ENCODE measurements at places on chromosomes 5 and 9.

DNA sequence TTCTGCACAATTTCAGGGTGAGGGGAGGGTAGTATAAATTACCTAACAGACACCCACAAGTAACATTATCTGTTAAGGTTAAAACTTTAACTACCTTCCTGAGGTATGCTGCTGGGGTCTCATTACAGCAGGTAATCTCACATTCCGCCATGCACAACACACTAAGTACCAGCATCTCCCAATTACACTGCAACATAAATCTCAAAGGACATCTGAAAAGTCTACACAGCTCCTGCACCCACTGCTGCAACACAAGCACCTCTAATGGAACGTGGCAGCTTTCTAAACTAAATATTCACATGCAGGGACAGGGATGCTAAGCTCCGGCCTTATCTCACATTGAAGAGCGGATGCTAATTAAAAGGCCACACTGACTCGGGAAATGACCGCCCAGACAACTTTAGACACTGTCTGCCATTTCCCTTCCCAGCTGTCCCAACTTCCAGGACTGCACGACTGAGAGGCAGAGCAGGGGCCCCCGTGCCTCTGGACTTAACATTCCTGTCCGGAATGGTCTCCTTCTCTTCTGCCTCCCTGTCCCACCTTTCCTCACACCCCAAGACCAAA, 45.9 kb downstream of the PSMB7 start:
- DNase-seq: no peak

GRCh38 chr9:124267271-124267807, 9.6 kb downstream of the NEK6 start:
- peak; percentile 29 for DNase-seq

DNA sequence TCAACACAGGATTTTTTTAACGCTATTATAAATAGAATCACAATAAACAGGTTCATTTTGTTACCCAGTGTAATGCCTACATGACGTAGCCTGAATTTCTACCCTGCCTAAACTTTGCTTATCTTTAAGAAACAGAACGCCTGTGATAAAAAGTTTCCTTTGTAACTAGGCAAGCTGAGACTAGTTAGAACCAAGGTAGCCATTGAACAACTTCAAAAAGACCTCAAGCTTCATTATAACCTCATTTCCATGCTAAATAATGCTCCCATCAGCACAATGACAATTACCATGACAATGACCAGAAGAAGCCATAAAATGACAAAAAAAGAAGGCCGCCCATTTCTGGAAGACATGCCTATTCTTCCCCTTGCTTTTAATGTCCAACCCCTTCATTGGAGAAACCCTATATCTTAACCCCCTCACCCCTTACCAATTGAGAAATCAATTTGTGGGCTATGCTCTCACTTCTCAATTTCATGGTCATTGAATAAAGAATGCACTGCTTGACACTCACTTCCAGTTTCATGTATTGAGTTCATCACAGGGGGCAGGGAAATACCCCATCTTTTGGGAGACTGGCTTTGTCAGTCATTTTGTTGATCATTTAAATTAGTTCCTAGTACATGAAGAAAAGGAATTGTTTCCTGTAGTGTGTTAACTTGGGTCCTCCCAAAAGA, 276.8 kb downstream of the MCTP1 start:
- DNase-seq: no peak

DNA sequence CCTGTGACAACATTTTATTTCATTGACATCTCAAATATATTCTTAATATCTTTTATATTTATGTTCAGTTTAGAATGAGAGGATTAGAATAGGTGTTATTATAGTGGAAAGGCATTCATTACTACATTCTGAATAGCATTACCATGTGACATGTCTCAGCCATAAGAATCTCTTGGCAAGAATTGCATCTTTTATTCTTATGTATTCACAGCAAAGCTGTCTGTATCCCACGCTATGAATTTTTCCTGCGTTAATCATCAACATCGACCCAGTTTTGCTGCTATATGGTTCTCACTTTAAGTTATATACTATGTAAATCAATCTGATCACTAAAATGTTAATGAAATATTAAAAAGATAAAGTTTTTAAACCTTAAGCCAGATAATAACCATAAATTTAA, 248.6 kb downstream of the TMEM232 start:
- no peak for DNase-seq

DNA sequence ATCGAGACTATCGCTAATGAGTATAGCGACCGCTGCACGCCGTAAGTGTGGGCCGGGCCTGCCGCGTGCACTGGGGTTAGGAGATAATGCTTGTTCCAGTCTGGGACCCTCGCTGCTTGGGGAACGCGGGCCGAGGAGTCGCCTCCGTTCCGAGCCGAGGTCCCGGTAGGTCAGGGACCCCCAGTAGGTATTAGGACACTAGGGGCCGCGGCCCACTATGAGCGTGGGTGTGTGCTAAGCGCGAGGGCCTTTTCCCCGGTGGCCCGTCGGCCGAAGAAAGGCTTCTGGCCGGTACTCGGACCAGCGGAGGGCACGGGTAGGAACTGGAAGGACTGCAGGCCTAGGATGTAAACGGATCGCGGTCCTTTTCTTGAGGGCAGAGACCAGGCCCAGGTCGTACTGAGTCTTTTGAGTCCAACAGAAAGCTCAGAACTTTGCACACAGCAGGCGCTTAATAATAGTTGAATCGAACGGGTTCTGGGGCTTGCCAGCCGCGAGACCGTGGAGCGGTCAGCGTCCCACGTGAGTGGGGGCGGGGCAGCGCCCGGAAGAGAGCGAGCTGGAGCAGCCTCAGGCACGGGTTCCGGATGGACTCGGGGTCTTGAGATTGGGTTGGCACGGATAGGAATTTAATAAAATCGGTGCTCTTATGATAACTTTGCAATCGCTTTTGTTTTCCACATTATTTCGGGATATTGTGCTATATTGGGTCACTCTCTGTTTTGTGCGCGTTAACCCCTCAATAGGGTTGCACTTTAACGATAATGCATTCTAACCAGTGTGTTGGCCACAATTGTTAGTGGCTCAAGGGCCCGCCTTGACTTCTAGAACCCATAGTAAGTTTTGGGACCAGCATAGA, 733 bp downstream of the HSPA4 start:
- DNase-seq: peak; percentile 25

GRCh38 chr5:172659909-172660628, 19.0 kb downstream of the NEURL1B start:
- DNase-seq: peak; percentile 88

DNA sequence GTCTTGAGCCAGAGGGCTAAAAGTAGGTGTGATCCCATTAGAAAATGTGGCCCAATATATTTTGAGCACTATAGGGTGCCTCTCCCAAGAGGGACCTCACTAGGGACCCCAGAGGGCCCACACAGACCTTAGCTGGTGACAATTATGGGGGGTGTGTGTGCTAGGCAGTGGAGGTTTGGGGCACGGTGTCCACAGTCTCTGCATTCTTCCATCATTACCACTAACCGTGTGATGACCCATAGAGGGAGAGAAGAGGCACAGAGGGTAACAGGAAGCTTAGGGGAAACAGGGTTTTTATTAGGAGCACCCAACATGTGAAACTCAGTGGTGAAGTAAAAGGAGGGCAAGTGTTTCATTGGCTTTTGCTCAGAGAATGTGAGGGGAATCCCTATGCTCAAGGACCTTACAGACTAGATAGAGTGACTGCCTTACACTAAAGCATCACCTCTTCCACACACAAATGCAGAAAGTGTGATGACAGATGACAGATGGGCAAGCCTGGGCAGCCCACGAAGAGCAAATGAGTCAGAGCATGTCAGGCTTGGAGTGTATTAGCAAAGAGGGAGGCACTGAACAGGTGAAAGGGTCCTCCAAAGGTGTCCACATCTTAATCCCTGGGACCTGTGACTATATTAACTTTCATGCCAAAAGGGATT, 2.5 kb upstream of the ACTL7A start:
- no peak for DNase-seq

DNA sequence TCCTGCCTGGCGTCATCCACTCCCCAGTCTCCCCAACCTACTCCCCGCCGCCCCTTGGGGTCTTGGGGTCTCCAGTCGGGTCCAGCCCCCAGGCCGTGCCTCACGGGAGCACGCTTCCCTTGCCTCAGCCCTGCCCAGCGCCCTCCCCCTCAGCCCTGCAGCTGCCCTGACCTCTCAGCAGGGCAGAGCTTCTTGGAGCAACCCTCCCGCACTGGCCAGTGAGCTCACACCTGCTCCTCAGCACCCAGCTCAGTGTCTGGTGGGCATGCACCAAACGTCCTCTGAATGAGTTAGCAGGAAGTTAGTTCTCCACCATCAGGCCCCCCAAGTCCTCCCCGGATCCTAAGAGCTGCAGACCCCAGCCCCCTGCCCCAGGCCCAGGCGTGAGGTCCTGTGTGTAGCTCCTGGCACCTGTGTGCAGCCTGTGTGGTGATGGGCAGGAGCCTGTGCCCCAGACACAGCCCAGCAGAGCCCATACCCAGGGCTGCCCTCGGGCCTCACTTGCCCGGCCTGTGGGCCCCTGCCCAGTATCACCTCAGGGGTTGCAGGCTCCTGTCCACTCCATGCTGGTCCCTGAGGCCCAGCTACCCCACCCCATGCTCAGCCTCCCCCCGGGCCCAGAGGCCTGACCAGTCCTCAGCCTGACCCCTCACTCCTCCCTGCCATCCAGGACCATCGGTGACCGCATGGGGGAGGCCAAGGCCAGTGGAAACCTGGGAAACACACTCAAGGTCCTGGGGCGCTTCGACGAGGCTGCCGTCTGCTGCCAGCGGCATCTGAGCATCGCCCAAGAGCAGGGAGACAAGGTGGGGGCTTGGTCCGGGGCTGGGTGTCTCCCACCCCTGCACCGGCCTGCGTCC, 8.2 kb downstream of the GPSM1 start:
- no peak for DNase-seq

DNA sequence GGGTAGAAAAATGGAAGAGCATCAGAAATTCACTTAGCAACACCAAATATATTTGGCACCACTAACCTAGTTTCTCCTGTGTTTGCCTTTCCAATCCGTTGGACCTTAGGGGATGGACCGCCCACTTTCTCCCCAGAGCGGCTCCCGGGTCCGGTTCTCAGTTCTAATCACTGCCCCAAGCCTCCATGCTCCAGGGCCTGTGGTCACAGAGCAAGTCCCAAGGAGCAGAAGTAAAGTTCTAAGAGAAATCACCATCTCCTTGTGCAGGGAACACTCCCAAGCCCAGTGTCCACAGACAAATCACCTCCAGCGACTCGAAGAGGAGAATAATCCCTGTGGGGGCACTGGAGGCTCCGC, 728 bp upstream of the SLC1A1 start:
- DNase-seq: no peak

GRCh38 chr5:58893551-58893950, 310.7 kb downstream of the RAB3C start:
- no peak for DNase-seq

- no peak for DNase-seq
Measured at GRCh38 chr5:51082741-51083140, 300.5 kb upstream of the ISL1 start.

- DNase-seq: peak; percentile 79
Measured at GRCh38 chr5:150656191-150657132, 4.6 kb upstream of the MYOZ3 start.

- DNase-seq: peak; percentile 62
Measured at GRCh38 chr5:134175921-134176510, 734 bp downstream of the SKP1 start.

Measured in anterior cingulate cortex (tissue), 58 donors.